Upper lobe of right lung (tissue), 1 donor: ENCODE measurements at places on chromosomes 5 and 9.
A peak's percentile ranks its signal among the peaks of the same experiment; 100 is the strongest.

- DNase-seq = no peak
Observed at GRCh38 chr9:71758785-71759184, 9.5 kb downstream of the CEMIP2 start.

- DNase-seq = peak; percentile 59
Observed at GRCh38 chr9:114094971-114095370, 4.1 kb downstream of the KIF12 start.

- no peak for DNase-seq
Observed at GRCh38 chr5:50672663-50673062, 6.2 kb downstream of the PARP8 start.

DNA sequence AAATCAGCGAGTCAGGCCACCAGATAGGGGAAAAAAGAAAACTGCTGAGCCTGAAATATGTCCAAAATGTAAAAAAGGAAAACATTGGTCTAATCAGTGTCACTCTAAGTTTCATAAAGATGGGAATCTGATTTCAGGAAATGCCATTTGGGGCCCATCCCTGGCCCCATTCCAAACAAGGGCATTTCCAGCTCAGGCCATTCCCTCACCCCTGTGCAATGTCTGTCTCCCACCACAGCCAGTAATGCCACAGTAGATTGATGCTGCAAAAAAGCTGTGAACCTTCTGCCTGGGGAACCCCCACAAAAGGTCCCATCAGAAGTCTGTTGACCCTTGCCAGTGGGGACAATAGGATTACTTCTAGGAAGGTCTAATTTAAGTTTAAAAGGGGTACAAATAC, 199.6 kb downstream of the YTHDC2 start:
- DNase-seq = no peak

DNA sequence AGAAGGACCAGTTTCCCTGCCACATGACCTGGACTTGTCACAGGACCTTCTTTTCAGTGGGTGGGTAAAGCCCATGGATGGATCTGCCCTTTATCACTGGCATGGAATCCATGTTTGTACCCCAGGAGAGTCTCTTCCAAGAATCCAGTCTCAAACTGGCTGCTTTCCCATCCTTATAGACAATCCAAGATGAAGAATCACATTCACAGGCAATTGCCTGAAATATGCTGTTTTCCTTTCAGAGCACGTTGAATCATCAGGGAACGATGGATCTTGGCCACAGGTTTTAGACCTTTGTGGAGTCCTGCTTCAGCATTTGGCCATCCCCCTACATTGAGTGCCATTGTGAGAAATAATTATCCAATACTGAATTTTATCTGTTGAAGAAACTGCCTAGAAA, 319.8 kb downstream of the ASTN2 start:
- DNase-seq = no peak

DNA sequence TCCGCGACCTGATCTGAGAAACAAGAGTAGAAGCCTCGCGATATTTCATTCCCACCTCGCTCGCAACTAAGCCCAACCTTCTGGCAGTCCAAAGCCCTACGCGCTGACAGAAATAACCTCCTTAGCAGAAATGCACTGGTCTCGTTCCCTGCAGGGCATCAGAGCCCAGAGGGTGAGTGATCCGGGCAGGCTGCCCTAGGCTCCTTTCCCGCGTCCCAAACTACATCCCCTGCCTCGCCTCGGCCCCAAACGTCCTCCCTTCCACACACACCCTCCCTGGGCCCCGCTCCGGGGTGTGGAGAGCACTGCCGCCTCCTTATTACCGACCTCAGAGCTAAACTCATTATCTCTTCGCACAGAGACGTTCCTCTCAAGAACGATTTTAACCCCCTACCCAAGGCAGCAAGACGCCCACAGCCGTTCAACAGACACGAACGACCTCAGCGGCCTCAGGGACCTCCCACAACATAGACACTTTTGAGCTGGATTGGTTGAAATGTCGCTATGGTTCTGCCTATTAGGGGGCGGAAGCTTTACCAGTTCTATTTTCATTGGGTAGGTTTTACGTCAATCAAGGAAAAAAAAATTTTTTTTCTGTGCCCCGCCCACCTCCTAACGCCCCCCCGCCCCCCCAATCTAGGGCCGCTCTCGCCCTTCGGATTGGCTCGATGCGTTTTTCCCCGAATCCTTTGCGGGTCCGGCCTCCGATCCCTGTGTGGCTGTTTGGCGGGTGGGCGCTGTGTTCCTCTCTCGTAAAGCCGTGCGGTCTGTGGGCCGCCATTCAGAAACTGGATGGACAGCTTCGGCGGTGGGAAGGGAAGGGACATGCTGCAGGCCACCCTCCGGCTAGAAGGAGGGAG, at the start of gene CETN3:
Gene CETN3 (minus strand): TSS at position 439 of the 860 bp plus-strand sequence. CDS start 95 bp downstream, at position 344.
- DNase-seq = peak; percentile 96

DNA sequence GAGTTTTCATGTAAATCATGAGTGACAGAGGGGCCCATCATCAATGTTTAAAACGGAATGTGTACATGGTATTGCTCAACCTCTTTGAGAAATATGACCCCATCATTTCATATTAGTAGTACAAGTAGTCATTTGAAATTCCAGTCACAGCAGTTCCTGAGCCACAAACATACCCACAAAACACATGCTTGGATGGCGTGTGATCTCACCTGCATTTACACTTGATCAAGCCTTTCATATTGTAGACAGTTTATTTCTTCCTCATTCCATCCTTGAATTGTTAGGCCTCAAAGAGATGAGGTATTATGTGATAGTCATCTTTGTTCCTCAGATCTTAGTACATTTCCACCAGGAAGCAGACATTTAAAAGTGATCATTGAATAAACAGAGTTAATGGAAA, 96.8 kb upstream of the TAS2R1 start:
- no peak for DNase-seq

- no peak for DNase-seq
Observed at GRCh38 chr9:6149315-6149714, 66.3 kb upstream of the IL33 start.

GRCh38 chr9:112445196-112445595, 41.4 kb upstream of the KIAA1958 start:
- DNase-seq = no peak

DNA sequence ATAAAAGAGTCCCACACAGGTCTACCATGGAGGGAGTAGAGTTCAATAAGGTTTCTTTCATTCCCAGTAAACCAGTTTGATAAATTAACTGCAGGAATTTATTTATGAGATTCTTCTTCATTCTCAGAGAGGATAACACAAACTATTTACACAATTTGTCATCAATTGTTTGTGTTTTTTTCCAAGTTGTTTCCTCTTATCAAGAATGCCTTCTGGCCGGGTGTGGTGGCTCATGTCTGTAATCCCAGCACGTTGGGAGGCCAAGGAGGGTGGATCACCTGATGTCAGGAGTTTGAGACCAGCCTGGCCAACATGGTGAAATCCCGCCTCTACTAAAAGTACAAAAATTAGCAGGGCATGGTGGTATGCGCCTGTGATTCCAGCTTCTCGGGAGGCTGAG, 216.7 kb downstream of the MLLT3 start:
- no peak for DNase-seq

GRCh38 chr5:59789894-59790293, 103.6 kb downstream of the PDE4D start:
- no peak for DNase-seq

DNA sequence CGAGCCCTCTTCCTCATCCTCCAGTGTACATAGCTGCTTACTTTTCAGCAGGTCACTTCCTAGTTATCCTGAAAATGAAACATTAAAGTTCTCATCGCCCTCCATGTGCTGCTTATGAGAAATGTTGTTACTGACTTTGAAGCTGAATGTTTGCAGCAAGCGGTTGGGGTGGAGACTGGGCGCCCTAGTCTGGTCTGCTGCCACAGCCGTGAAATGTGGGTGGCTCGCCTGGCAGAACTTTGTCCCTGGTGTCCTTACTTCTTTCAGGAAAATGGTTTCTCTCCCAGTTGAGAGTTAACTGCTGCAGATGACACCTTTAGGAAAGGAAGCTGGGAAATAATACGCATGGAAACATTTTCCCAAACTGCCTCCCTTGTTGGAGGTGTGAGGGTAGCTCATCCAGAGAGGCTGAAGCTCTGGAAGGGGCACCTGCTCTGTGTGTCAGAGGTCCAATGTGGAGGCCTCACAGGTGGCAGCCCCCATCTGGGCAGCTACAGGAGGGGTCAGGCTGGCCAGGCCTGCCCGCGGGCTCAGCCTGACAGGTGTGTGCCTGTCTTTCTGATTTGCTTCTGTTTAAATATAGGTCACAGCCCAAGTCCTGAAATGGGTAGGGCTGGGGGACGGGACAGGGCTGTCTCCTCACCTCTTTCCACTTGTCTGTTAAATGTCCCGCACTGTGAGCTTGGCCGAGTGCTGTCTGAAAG, 24.0 kb downstream of the TRAF2 start:
- DNase-seq = no peak

DNA sequence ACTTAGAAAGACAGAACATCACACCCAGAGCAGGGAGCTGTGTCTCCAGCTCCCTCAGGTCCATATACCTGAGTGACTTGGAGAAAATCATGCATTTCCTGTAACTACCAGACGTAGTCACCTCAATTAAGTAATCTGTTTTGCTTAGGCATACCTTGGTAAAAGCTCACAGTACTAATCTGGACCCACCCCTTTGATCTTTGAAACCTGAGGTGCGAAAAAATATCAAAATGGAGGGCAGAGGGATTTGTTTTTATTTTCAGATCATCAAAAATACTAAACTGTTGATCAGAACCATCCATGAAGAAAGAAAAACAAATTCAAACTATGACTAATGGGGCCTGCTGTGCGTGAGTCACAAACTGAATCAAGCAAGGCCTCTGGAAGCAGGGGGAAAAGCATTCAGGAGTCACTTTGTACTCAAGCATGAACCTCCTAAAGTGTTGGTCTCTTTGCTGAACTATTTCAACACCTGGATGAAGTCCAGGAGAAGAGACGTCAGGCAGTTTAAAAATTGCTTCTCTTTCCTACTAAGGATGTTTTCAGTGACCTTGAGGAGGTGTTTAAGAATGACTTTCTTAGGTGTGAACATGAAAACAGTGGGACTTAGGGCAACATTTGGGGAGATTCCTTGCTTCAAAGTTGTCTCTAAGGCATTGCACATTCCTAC, 76.3 kb downstream of the MUSK start:
- DNase-seq = no peak

GRCh38 chr9:77725820-77726219, 77.7 kb upstream of the GNA14 start:
- no peak for DNase-seq

DNA sequence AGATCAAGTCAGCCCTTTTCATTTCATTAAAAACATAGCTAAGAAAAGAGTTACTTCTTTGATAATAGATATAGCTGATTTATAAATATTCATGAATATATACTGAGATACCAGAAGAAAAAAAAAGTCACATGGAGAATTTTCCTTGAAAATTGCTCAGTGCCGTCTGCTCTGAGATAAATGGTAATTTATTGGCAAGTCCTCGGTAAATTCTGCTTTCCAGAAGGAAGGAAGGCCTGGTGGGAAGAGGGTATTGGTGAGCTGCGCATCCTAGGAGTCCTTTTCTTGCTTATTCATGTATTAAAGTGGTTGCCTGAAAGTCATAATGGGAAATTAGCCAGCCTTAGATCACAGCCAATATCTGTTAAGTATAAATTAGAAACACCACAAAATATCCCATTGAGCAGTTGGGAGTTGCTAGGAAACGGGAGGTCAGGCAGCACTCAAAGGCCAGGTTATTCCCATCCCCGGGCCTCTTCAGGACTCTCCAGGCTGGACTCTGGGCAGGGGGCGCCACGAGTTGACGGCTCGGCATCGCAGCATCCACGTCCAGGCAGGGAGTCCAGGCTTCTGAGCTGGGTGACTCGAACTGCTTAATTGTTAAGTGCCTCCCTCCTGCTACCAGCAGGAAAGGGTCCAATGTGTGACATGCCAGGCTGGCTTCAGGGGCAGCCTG, 116.7 kb upstream of the RETREG1 start:
- DNase-seq = no peak

DNA sequence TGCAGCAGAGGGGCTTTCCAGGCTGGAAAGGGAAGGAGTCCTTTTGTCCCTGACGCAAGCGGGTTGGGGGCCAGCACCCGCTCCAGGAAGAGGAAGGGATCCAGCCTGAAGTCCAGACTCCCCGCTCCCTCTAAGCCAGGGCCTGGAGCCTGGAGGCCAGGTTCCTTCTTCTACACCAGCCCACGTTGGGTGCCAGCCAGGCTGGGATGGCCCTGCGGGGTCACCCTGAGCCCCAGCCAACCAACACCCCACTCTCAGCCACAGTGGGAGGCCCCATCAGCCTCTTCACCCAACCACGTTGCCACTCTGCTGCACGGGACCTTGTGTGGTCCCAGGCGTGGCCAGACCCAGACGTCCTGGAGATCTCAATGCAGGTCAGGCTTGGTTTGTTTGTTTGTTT, 970 bp upstream of the FUT7 start:
- peak; percentile 76 for DNase-seq

GRCh38 chr5:15304914-15305834, 194.8 kb upstream of the FBXL7 start:
- DNase-seq = no peak

GRCh38 chr5:118882666-118883065, 105.7 kb downstream of the DTWD2 start:
- DNase-seq = no peak

GRCh38 chr5:171432076-171432475, 12.6 kb downstream of the FGF18 start:
- DNase-seq = peak; percentile 48

- DNase-seq = no peak
Observed at GRCh38 chr5:74424162-74424868, 216.2 kb downstream of the ENC1 start.

DNA sequence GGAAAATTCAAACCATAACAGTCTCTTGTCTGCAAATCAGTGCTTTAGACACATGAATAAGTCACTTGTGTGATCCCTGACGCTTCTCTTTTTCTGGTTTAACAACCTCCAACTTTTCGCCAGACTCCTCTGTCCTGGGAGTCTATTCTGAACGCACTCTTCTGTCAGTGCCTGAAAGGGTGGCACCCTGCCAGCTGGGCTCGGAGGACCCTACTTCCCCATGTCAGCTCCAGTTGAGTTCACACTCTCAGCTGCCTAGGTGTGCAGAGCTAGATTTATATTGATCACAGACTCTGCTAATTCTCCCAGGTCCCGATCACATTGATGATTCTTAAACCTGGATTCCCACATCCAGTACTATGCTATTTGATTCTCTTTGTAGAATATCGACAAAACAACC, 649.1 kb downstream of the BNC2 start:
- no peak for DNase-seq

GRCh38 chr5:126872561-126873354, 95.8 kb downstream of the LMNB1 start:
- no peak for DNase-seq

GRCh38 chr5:142810743-142811290, 40.6 kb downstream of the ARHGAP26 start:
- no peak for DNase-seq

- DNase-seq = no peak
Observed at GRCh38 chr5:19210886-19211285, 777.1 kb downstream of the CDH18 start.

- DNase-seq = no peak
Observed at GRCh38 chr5:165328846-165329245, 1823.4 kb downstream of the MAT2B start.
